ENCODE measurements at places on chromosomes 1 and 21.

- no peak for DNase-seq
These were observed 9.1 kb downstream of the SYTL1 start for GRCh38 chr1:27350663-27351540.

DNA sequence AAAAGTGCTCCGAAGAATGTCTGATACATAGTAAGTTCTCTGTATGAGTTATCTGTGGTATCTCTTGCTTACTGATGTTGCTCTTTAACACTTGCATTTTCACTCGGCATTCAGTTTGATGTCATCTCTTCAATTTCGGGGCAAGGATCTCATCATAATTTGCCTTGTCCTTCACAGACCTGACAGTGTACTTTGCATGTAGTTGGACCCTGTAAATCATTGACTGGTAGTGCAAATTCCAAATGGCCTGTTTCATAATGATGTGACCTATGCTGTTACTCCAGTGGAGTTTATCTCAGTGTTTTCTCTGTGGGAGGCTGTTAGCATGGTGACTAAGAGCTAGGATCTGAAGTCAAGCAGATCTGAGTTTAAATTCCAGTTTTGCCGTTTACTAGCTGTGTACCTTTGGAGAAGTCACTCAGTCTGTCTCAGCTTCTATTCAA, 34.2 kb upstream of the ABCD3 start:
- DNase-seq: no peak

GRCh38 chr1:77463216-77463615, 181.4 kb downstream of the AK5 start:
- DNase-seq: no peak

DNA sequence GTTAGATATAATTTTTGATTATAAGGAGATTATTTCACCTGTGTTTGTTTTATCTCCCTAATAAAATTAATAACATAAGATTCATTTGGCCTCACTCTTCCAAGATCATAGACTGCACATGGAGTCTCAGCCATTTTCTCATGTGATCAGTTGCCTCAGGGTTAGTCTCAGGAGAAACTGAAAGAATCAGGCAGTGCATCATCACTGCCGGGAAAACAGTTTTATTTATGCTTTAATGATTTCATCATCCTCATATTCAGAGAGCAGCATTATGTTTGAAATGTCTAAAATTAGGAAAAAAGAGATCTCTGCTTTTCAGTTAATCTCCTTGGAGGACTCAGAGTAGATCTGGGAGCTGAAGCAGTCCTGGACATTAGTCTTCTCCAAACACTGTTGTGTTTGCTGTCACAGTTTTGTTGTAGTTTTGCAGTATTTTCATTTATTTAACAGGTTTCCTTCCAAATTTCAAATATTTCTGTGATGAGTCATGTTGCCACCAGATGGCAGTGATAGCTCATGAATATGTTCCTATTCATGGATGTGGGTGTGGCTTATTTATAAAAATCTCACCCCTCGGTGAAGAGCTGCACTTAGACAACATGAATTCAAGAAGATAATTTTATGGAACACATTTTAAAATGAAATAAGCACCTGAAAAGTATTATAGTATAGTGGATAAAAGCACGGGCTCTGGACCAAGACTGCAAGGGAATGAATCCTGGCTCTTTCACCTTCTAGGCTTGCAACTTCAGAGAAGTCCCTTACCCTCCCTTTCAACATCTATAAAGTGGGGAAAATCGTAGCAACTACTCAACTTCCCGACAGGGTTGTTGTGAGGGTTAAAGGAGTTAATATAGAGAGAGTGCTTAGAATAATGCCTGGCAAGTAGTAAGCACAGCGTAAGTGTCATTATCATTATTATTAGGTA, 31.2 kb downstream of the CHD1L start:
- DNase-seq: no peak

- peak; percentile 76 for DNase-seq
These were observed 8.7 kb upstream of the GJA5 start for GRCh38 chr1:147769106-147769505.

DNA sequence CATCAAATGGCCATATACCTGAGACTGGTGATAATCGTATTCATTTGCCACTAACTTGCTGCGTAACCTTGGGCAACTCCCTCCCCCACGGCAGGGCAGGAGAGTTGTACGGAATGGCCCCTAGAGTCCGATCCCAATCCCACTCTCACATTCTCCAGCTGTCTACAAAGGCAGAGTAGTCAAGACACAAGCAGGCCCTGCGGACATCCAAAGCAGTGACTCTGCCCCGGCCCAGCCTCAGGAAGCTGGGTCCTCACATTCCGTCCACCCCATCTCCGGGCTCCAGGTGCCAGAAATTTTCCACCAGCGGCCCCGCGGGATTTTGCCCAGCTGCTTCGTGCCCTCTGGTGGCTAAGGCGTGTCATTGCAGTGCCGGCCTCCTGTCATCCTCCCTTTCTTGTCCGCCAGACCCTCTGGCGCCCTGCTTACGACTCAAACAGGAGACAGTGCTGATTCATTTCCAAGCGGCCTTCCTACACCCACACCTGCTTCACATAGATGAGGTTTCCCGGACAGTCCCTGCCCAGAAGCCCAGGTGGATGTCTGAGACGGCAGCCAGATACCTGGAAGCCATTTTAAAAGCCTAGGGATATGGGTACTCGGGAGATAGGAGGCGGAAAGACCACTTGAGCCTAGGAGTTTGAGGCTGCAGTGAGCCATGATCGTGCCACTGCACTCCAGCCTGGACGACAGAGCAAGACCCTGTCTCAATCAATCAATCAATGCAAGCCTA, 2.9 kb upstream of the S100A2 start:
- peak; percentile 97 for DNase-seq

GRCh38 chr1:183272390-183272848, 86.4 kb downstream of the LAMC2 start:
- DNase-seq: no peak

DNA sequence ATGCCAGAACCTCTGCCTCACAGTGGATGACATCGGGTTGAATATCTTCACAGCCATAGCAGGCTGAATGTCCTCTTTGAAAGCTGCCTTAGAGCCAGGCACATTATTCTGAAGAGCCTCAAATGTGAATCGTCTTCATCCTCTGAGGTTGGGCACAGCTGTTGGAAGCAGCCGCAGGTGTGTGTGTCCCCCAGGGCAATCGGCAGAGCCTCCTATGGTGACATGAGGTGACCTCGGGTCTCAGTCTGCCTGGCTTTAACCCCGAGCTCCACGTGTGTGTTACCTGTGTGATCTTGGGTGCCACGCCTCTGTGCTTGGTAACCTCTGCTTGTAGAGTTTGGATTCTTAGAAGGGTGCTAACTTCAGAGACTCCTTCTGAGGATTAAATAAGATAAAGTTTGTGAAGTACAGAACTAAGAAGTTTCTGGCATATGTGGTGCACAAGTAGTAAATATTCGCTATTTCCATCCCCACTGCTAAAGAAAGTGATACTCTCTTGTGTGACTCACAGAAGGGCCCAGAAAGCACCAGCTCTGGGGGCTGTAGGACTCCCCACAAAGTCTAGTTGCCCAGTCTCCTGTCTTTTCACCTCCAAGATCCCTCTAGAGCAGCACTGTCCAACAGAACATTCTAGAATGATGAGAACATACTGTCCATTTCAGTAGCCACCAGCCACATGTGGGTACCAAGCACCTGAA, 500.9 kb downstream of the NPHP4 start:
- no peak for DNase-seq

- DNase-seq: no peak
These were observed 3.1 kb downstream of the ASCL5 start for GRCh38 chr1:201123866-201124265.

GRCh38 chr1:210866532-210866931, 267.4 kb downstream of the KCNH1 start:
- no peak for DNase-seq
